Naive thymus-derived CD8-positive, alpha-beta T cell (primary cell): ENCODE measurements at places on chromosomes 13 and 19.

DNA sequence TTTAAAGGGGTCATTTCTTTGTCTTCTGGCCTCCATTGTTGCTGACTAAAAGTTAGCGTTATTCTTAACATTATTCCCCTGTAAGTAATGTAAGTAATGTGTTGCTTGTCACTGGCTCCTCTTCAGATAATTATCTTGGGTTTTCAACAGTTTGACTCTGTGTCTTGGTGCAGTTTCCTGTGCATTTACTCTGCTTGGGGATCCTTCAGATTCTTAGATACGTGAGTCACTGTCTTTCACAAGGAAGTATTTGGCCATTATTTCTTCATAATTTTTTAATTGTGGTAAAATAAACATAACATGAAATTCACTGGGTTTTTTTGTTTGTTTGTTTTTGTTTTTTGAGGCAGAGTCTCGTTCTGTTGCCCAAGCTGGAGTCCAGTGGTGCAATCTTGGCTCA lies 13.5 kb upstream of the OR7D2 start:
- no peak for DNase-seq

- DNase-seq, result no peak
Measured at GRCh38 chr19:30888937-30889336, 460.3 kb downstream of the TSHZ3 start.

DNA sequence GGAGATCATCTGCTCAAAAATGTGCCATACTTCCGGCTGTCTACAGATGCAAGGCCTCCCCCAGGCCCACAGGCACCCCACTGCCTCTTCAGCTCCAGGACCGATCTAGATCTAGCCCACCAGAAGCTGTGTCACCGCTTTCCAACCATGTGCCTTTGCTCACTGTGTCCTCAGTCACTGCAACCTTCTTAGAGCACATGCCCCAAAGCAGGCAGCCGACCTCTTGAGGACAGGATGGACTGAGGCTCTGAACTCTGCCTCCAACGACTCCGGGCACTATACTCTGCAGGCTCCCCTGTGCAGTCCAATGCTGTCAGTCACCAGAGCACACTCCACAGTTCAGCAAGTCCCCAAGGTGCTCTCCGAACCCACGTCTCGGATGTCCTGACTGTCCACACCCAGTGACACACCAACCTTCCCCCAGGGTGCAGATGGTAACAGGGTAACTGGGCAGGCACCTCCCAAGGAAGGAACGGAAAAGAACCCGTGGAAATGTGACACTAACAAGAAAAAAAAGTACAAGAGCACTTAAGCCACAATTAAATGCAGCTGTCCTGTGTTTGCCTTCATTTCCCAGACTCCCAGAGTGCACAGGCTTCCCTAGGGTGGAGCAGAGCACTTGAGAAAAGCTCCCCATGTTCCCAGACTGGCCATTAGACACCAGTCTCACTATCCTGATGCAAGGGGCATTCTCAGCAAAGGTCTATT lies 4.8 kb downstream of the STK24 start:
- no peak for DNase-seq

DNA sequence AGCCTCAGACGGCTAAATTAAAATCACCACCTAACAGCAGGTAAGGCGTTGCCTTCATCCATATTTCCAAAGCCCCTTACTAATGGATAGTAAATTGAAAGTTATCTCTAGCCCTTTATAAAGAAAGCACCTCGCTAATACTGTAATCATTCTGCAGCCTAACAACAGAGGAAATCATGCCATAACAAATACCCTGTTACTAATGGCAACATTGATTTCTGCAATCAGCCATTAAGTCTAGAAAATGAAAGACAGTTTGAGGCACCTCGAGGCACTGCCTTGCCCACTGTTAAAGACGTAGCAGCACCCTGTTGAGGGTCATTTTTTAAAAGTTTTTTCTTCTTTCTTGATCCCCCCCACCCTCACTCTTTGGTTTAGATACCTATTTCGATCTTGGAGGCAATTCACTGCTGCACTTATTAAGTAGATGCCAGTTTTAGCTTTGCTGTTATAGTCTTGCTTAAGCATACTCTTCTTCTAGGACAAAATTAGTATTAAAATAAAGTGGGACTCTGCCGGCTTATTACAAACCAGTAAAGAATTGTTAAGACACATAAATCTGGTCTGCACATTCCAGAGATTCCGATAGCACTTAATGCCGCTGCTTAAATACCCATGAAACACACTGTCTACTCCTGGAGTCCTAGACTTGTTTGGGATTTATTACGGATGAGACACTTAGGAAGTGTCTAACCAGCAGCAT lies 74.8 kb downstream of the ZNF536 start:
- no peak for DNase-seq

DNA sequence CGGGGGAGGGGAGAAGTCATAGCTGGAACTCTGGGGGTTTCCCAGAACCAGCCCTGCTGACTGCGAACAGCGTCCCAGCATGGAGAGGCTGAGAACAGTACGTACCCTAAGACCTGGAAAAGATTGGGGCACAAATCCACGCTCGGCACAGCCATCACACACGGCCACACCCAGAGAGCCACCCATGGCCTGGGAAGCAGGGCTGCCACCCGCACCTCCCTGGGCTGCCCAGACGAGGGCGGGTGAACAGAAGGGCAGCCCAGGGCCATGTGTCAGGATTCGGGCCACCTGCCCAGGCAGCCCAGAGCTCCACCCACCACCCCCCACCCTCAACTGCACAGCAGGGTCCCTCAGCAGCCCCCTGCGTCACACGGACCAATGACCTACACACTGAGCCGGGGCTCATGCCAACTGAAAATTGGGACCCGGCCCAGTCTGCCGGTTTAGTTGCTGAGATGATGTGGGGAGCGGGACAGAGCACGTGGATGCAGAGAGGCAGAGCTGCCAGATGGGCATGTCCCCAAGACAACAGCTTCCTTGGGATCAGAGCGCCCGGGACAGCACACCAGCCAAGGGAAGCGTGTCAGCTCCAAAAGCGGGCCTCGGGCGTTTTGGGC lies 8.5 kb downstream of the UBXN6 start:
- no peak for DNase-seq

DNA sequence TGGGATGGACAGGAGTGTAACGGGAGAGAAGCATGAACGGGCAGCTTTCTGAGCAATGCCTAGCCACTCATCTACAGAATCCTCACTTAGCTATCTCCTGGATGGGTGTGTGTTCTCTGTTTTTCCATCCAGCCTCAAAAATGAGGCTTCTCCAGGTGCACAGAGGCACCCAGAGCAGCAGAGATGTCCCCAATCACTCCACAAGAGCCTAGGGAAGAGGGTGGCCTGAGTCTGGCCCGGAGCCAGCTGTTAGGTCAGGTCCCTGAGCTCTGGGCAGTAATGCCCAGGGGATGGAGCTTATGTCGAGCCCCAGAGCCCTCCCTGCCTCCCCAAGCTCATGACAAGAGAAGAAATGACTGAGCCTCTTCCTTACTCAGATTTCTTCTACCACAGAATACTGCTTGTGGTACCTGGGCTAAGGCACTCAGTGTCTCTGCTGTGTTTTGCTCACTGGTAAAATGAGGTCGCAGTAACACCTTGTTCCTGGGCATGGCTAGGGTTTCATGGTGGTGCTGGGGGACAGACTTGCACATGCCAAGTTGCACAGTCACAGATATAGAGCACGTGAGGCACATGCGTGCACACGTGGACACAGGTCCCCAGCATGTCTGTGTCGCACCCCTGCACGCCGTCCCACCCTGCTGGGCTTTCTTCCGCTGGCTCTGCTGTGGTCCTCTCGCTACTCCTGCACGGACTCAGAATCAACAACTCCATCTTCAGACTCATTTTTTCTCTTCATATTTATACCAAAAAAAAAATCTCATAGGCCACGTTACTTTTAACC lies 86.6 kb upstream of the SOX1 start:
- DNase-seq, result no peak

DNA sequence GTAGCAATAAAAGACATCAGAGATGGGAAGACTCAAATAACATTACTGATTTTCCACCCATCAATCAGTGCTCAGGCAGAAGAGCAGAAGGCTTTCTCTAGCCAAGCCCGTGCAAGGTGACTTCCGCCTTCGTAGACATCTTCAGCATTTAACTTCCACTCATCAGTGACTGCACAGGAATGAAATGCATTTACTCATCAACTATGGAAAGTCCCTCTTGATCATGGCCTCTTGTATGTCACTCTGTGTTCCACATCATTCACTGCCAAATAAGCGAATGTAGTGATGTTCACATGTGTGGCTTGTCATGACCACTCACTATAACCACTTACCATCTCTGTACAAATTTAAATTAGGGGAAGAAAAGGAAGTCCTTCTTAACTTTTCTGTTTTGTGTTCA lies 49.4 kb downstream of the SACS start:
- no peak for DNase-seq

- no peak for DNase-seq
Measured at GRCh38 chr13:109389456-109389855, 396.9 kb downstream of the IRS2 start.

GRCh38 chr19:7260161-7260560 lies 34.1 kb downstream of the INSR start:
- no peak for DNase-seq

- no peak for DNase-seq
Measured at GRCh38 chr13:39052944-39053343, 14.7 kb downstream of the NHLRC3 start.

- no peak for DNase-seq
Measured at GRCh38 chr13:48547663-48548092, 14.8 kb upstream of the RCBTB2 start.

GRCh38 chr13:47519626-47520025 lies 481.4 kb downstream of the SUCLA2 start:
- DNase-seq, result no peak

GRCh38 chr13:32443111-32443510 lies 15.2 kb upstream of the N4BP2L1 start:
- DNase-seq, result peak; percentile 20

DNA sequence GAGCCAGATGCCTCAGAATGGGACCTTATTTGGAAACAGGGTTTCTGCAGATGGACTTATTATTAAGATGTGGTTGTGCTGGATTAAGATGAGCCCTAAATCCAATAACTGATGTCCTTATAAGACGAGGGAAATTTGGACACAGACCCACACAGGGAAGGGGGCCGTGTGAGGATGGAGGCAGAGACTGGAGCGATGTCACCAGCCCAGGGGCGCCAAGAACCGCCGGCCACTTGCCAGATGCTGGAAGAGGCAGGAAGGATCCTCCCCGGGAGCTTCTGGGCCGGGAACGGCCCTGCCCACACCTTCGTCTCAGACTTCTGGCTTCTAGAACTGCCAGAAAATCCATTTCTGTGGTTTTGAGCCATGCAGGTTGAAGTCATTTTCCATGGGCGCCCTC lies 26.6 kb downstream of the GNG7 start:
- DNase-seq, result no peak

GRCh38 chr13:80707000-80707983 lies 366.4 kb upstream of the SPRY2 start:
- DNase-seq, result no peak

GRCh38 chr13:25871389-25872125 lies 180.3 kb downstream of the SHISA2 start:
- no peak for DNase-seq

GRCh38 chr19:31656507-31656906 lies 307.3 kb upstream of the TSHZ3 start:
- no peak for DNase-seq

DNA sequence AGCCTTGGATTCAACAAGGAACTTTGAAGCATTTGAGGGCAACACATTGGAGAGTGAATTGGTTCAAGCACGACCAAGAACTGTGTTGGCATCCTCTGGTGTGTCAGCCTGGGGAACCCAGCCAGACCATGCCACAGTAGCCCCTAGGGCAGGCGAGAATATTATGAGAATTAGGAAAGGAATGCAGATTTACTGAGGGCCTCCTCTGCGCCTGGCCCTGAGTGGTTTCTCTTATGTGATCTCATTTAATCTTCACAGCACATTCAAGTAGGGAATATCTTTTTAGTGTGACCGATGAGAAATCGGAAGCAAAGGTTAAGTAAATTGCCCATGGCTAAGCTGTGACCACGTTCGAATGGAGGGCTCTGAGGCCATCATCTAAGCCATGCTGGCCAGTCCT lies 15.3 kb upstream of the ERICH6B start:
- no peak for DNase-seq

DNA sequence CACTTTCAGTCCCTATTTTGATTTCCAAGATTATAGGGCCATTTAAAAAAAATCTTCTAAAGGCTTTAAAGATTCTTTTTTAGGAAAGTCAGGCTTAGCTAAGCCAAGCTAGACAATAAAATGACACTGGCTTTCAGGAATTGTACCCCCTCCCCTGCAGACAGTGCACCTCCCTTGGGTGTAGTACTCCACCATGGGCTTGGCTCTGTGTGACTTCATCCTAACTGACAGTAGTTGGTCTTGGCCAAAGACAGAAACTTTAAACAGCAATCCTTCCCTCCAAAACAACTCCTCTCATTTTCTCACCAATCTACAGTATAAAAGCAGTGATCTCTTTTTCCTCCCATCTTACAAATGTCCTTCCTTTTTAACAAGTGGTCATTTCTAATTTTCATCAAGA lies 283.0 kb downstream of the DNAJC15 start:
- DNase-seq, result no peak

GRCh38 chr19:46753420-46754155 lies 7.3 kb upstream of the STRN4 start:
- peak; percentile 83 for DNase-seq

DNA sequence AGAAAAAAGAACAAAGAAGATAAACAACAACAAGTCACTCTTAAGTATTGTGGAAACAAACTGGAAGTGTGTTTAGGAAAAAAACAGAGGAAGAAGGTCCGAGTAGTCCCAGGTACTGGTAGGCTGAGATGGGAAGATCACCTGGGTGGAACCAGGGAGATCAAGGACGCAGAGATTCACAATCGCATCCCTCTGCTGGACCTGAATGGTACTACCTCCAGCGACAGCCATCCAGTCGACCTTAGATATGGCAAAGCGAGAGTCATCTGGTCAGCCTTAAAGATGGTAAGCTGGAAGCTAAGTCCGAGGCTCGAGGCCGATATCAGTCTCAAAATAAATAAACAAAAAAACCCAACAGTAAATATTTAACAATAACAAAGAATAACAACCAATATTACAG lies 44.9 kb upstream of the ZNF91 start:
- no peak for DNase-seq

- no peak for DNase-seq
Measured at GRCh38 chr19:576768-577438, 4.5 kb downstream of the BSG start.

GRCh38 chr19:44666852-44667556 lies 4.3 kb upstream of the CEACAM19 start:
- no peak for DNase-seq

- peak; percentile 54 for DNase-seq
Measured at GRCh38 chr13:113297370-113298042, 467 bp downstream of the LAMP1 start.

DNA sequence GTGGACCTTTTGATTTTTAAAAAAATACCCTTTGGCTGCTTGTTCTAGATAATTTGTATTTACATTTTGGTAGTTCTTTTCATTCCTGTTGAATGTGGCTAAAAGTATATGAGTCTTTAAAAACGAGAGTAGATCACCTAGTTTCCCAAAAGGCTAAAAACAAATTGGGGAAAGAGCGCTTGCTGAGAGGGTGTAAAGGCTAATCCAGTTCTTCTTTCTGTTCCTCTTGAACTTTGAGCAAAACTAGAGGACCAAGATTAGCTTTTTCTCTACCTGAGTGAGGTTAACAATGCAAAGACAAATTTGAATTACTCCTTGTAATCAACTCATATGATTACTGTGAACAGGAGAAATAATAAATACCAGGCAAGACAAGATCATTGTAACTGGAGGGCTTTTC lies 2513.2 kb downstream of the PCDH9 start:
- DNase-seq, result no peak

- no peak for DNase-seq
Measured at GRCh38 chr13:43614063-43614462, 172.7 kb downstream of the ENOX1 start.

- DNase-seq, result no peak
Measured at GRCh38 chr19:53013621-53014020, at the start of gene ERVV-1. Gene ERVV-1 (plus strand): TSS chr19:53013921. CDS start chr19:53014091, 170 bp downstream.

GRCh38 chr13:61898207-61898606 lies 482.6 kb upstream of the PCDH20 start:
- no peak for DNase-seq
